ENCODE measurements at places on chromosomes 5 and 9.

DNA sequence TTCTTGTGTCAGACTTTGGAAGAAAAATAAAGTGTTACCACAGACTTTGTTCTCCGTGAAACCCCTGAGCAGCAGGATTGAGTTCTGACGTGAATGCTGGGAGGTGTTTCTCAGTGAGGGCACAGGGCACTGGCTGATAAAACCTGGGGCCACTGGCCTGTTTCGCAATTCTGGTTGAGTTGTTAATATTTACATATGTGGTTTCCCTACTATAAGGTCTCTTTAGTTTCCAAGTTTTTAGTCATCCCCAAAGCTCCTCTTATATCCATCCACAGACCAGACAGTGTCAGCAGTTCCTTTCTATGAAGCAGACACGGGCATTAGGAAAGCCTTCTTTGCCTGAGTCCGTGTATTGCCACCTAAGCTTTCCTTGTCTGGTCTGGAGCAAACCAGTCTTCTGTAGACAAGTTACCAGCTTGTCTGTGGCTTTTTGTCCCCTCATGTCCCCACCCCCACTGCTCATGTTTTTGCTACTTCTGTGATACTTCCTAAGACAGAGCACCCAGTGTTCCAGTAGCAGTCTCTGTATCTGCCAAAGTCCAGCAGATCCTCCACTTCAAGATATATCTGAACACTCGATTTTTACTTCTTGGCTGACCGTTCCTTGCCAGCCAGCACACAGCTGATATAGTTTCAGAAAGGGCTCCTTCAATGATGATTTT lies 42.0 kb downstream of the ACO1 start:
- no peak for DNase-seq

DNA sequence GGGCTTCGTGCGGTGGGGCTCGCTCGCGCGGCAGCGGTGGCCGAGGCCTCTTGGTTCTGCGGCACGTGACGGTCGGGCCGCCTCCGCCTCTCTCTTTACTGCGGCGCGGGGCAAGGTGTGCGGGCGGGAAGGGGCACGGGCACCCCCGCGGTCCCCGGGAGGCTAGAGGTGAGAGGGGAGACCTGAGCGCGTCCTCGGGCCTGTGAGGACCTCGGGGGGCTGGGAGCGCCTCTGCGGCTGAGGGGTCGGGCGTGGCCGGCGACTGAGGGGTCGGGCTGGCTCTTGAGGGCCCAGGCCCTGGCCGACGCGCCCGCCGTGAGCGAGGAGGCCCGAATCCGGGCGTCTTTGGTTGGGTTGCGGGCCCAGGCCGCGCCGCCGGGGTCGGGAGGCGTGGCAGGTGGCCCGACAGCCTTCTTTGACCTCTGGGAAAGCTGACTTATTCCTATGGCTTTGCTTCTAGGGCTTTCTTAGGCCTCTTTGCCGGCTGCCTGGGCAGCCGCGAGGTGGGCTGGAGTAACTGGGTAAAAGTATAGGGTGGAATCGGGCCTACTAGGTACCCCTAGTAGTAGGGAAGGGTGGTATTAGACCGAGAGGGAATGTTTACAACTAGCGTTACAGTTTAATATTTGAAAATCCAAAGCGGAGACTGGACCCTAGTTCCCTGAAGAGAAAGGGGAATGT lies at the start of gene CANX:
TSS of gene CANX (plus strand) at position 33 of the 681 bp plus-strand sequence. CDS start 6,715 bp downstream, outside the sequence.
- no peak for DNase-seq

- no peak for DNase-seq
These were observed 10.6 kb downstream of the EGFL7 start for GRCh38 chr9:136673088-136673974.

- DNase-seq = no peak
These were observed 25.0 kb upstream of the FREM1 start for GRCh38 chr9:14935106-14935751.

- DNase-seq = no peak
These were observed 937 bp upstream of the HMGCR start for GRCh38 chr5:75335952-75336614.

GRCh38 chr5:33850100-33850594 lies 41.6 kb downstream of the ADAMTS12 start:
- no peak for DNase-seq

GRCh38 chr5:62587737-62588136 lies 9.1 kb downstream of the LRRC70 start:
- DNase-seq = no peak

GRCh38 chr5:41763574-41763973 lies 106.7 kb downstream of the OXCT1 start:
- no peak for DNase-seq

- DNase-seq = no peak
These were observed 88.7 kb downstream of the RAPGEF1 start for GRCh38 chr9:131651160-131651559.
